ENCODE measurements at places on chromosomes 13 and 19.

GRCh38 chr13:20579191-20579590 lies 12.2 kb downstream of the IFT88 start:
- DNase-seq: no peak

- DNase-seq: no peak
These were observed 5.6 kb upstream of the AMH start for GRCh38 chr19:2243274-2244124.

DNA sequence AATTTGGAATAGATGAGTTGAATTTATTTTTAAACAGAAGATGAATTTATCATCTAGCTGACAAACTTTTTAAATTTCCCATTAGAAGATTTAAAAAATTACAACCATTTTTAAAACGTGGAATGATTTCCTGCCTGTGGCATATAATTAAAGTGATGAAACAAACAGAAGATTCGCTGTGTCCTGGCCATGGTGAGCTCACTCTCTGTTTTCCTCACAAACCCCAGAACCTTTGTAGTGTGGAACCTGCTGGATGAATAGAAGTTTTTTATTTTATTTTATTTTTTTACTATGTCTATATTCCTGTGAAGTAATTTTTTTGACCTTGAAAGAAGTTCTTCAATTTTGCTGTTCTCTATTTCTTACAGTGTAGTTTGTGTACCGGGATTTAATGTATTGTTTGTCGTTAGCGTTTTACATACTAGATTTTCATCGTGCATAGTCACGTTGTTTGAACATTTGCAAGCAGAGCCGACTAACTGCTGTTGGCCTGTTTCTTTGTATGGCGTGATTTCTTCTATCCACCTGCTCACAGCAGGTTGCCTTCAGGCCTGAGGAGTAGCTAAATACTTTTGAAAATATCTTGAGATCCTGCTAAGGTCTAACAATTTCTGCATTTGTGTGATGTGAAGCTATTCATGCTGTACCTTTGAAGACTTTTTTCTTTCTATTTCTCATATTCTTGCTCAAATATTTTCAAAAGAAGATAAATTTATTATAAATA lies 149.2 kb downstream of the GGACT start:
- no peak for DNase-seq

GRCh38 chr13:91986761-91987483 lies 588.5 kb downstream of the GPC5 start:
- no peak for DNase-seq

DNA sequence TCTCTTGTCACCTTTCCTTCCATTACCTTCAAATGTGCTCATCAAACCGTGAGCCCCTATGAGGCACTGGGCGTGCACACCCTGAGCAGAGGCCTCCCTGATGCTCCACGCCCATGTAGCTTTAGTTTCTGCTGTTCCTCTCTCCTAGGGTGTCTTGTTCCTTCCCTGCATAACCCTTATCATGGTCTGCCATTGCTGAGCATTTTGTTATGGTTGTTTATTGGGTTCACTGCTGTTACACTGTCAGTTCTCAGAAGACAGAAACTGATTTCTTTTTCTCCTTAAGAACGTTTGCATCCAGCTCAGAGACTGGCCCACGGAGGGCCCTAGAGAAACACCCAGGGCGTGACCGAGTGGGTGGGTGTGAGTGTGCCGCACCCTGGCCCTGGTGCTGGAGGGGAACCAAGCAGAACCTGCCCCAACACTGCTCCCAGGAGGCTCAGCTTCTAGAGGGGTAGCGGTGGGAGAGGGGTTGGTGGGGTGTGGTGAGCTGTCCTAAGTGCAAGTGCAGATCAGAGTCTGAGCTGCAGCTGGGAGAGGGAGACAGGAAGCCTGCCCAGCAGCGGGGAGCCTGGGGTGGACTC lies 61.4 kb upstream of the URI1 start:
- no peak for DNase-seq

- DNase-seq: no peak
These were observed 43.2 kb upstream of the TSHZ3 start for GRCh38 chr19:31392464-31392863.

DNA sequence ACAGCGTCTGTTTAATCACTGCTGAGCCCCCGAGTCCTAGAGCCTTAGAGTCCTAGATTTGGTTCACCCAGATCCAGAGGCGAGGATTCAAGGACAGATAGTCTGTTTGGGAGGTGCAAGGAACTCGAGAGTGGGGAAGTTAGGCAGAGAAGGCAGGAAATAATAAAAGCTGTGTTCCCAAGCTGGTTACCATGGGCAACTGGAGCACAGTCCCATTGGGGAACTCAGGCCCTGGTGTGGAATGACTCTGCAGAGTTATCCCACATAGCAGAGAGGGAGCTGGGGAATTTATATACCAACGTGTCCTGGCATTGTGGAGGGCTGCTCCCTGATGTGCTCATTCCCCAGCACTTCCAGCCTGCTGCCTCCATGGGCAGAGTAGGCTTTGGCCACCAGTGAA lies 9.7 kb downstream of the IGSF23 start:
- DNase-seq: no peak

GRCh38 chr13:46687810-46688209 lies 109.2 kb downstream of the ESD start:
- no peak for DNase-seq

- no peak for DNase-seq
These were observed 41.6 kb upstream of the ZNF730 start for GRCh38 chr19:23075031-23075733.

Data from SIG-M5 (cell line).